ENCODE measurements at places on chromosomes 4 and X.

DNA sequence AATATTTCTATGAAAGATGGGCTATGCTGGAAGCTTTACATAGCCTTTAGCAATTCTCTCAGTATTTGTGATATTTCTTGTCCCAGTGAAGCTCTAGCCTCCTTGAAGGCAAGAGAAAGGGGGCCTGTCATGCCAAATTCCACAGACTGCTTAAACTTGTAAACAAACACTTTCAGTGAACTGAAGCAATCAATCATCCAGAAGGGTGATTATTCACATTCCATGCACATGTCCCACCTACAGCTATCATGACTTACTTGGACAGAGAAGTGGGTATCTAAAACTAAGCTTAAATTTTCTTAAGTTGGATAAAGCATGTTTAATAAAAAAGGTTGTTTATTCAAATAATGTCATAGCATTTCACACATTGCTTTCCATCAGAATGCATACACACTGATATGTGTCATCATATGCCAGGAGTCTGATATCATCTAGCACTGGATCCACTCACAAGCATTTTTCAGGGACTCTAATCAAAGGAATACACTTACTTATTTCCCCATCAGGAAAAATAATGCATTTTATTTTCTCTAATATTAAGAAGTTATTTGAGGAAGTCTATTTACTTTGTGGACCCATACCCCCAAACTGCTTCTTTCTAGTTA, 1.2 kb upstream of the FSTL5 start:
- no peak for DNase-seq

DNA sequence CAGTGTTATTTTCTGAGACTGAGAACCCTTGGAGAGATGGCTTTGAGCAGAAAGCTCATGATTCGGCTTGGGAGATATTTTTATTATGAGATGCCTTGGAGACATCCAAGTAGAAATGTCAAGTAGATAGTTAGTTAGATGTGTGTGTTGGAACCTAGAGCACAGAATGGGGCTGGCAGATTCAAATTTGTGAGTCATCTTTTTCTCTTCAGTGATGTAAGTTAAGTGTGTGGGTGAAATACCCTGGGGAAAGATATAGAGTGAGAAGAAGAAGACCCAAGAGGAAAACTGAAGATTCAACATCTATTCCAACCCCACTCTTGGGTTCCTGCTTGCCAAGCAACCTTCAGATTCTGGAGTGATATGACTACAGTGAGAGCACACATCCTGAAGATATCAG, 580.8 kb upstream of the AMOT start:
- DNase-seq, result no peak

DNA sequence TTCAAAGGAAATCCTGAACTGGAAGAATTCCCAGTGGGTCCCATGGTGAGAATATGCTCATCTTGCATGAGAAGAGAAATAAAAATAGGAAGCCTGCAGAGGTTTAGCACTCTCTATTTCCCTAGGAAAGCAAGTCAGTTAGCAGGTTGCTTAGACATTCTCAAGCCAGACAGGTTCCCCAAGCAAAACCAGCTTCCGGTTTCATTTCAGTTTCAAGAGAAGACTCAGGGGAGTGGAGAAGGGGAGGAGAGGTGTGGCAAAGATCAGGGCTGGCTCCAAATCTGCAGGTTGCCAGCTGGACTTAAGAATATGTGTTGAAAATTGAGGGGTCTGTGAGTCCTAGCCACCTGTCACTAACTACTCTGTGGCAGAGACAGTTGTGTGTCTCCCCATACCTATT, 107.5 kb downstream of the CLNK start:
- DNase-seq, result no peak

DNA sequence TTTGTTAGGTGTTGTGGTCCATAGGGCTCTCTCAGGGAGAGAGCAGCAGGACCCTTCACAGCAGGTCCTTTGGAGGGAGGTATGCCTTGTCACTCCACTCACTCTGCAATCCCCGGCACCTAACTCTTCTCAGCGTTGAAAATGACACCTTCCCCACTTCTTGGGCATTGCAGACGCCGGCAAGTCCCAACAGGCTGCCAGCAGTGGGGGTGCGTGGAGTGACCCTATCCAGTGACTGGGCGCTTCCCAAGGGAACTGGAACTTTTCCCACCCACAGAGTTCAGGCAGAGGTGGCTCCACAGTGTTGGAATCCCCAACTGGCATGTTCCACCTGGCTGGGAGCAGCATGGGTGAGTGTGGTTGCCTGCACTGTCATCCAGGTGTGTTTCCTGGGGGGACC, 705.1 kb upstream of the FRG1 start:
- DNase-seq, result no peak

All from activated CD4-positive, alpha-beta memory T cell treated with anti-CD3 and anti-CD28 coated beads, Interleukin-2, amount 10 ng/mL, durations not matched to agents 7 days and 5 days (primary cell).